ENCODE measurements at places on chromosomes 3 and 15.

GRCh38 chr15:63833021-63833696 is 589 bp downstream of the HERC1 start:
- no peak for DNase-seq

DNA sequence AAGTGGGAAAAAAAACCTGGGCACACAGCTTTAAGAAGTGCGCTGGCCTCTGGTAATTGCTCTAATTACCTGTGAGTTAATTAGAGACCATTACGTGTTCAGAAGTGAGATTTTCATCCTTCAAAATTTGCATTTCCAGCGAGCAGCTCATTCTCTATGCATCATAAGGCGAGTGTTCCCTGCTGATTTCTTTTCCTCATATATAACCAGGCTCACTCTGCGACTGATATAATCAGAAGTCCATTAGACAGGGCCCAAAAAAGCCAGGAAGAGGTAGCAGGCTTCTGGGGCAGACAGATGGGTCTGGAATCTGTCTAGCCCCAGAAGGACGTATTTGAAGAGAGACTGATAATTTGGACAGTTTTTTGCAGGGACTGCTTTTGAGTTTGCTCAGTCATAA is 158.7 kb downstream of the MTHFS start:
- DNase-seq = no peak

DNA sequence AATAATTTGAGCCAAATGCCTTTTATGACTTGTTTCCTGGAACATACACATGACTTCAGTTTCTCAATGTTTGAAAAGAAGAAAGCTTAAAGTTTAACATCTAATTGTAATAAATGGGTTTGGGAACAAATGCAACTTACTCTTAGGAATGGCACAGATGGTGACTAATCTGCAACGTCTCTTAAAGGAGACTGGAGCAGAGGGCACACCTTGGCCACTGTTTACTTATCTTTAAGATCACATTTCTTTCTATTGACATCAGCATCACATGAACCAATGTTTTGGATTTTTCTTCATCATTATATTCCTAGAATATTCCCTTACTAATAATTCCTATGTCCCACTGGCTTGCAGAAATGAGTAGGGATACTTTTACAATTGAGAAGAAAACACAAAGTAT is 229.5 kb downstream of the CHL1 start:
- no peak for DNase-seq

DNA sequence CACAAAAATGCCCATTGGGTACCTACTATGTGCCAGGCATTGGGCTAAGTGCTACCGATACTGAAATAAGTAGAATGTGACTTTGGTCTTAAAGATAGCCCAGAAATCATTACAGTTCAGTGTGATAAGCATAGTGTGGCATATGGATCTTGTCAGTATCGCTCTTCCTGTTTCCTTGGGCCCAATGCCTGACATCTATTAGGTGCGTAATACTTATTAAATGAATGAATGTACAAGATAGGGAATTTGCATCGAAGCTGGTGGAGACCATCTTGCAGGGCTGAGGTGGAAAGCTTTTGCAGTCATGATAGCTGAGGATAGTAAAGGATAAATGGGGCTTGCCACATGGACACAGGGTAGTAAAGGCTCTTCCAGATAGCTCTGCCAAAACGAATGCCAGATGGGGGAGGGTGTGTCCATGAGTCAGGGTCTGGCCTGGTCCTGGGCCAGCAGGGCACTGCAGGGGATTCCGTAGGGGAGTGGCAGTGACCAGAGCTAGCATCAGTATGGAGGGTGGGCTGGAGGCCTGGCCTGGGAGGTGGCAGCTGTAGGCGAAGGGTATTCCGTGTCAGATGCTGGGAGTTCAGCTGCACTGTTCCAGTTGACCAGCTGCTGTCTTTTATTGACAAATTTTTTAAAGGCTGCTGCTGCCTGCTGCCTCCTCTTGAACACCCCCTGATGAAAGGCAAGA is 23.5 kb downstream of the TSEN2 start:
- no peak for DNase-seq

- no peak for DNase-seq
Observed at GRCh38 chr15:58374147-58374546, 57.6 kb upstream of the LIPC start.

DNA sequence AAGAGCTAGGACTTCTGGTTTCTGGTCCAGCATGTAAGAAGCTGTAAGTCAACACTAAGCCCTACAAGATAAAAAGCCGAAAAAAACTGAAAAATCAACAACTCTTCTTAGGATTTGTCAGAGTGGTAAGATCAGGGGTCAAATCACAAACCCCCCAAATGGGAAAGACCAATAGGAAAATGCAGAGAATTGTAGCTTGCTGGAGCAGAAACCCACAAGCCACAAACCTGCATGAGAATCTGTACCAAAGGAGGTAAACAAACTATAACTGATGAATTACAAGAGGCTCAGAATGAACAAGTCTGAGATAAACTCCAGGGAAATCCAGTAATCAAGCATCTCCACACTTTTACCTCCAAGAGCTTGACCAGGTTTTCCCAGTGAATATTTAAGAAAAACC is 36.0 kb downstream of the RFX7 start:
- DNase-seq = no peak

GRCh38 chr15:69697916-69698315 is 245.3 kb downstream of the RPLP1 start:
- no peak for DNase-seq

DNA sequence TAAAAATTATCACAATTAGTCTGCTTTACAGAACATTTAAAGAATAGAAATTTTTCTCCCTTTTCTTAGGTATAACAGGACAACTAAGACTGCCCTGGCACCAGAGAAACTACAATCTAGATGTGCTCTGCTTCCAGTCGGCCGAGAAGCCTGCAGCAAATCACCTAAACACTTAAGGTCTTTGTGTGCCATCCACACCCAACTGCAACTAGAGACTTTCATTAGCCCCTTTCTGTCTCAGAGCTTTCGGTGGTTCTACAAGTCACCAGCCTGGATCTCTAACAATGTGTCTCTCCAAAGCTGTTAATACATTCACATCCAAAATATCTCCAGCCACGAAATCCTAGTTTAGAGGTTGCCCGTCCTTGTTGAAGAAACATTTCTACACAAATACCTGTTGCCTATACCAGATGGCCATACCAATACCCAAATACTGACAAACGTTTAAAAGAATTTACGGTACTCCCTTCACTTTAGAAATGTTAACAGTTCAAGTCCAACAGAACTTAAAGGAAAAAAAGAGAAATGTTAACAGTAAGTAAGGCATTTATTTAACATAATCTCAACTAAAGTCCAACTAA is 6.7 kb downstream of the PRC1 start:
- DNase-seq = no peak

GRCh38 chr3:11989383-11990038 is 14.7 kb upstream of the SYN2 start:
- no peak for DNase-seq

DNA sequence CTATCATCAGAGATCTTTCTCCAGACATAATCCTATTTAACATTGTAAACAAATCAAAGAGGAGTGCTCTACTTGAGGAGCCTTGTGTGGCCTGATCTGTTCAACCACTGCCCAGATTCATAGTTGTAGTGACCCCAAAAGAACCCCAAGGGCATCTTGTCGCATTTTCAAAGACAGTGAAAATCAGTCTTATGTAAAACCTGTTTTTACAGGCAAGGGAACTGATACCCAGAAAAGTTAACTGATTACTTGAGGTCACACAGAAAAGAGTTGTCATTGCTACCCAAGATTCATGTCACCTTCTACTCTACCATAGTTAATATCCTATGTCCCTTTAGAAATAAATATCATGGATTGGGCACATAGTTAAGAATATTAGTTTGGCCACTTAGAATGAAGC is 40.5 kb upstream of the ARPP21 start:
- DNase-seq = no peak

GRCh38 chr15:42891569-42891968 is 29.0 kb downstream of the TTBK2 start:
- DNase-seq = no peak

DNA sequence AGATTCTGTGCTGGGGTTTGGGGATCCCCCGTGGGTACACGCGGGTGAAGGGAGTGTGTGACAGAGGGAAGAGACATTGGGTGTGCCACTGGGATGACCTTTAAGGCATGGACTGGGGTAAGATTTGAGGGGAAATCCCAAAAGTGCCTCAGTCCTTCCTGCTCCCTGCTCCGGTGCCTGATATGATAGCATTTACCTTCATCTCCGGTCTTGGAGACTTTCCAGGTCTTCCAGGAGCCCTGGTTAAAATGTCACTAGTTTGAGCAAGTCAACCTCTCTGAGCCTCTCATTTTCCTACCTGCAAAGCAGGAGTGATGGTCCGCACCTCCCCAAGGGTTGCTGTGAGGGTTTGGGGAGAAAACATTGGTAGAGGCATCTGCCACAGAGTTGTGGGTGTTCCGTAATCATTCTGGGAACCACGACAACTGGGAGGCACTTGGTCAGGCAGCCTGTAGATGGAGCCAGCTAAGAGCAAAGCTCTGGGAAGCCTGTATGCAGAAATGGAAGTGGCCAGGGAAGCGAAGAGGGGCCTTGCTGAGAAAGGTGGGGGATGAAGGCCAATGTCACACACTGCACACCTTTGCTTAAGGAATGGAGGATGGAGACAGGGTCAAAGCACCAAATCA is 33.9 kb upstream of the KIF23 start:
- no peak for DNase-seq

DNA sequence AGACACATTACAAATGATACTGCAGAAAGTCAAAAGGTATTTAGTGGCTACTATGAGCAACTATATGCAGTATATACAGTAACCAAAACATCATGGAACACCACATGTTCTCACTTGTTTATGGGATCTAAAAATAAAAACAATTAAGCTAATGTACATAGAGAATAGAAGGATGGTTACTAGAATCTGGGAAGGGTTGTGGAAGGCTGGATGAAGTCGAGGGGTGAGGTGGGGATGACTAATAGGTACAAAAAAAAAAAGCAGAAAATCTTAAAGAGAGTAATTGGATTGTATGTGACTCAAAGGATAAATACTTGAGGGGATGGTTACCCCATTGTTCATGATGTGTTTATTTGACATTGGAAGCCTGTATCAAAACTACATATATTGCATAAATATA is 848.8 kb upstream of the GBE1 start:
- no peak for DNase-seq

- no peak for DNase-seq
Observed at GRCh38 chr3:31253782-31254181, 278.9 kb upstream of the STT3B start.

- DNase-seq = no peak
Observed at GRCh38 chr3:44529927-44530326, 25.1 kb upstream of the ZKSCAN7 start.

GRCh38 chr15:40058476-40059140 is 19.6 kb upstream of the SRP14 start:
- DNase-seq = no peak

GRCh38 chr3:107674371-107674770 is 151.6 kb downstream of the BBX start:
- no peak for DNase-seq

GRCh38 chr3:58667704-58668103 is 1.1 kb upstream of the FAM3D start:
- no peak for DNase-seq

DNA sequence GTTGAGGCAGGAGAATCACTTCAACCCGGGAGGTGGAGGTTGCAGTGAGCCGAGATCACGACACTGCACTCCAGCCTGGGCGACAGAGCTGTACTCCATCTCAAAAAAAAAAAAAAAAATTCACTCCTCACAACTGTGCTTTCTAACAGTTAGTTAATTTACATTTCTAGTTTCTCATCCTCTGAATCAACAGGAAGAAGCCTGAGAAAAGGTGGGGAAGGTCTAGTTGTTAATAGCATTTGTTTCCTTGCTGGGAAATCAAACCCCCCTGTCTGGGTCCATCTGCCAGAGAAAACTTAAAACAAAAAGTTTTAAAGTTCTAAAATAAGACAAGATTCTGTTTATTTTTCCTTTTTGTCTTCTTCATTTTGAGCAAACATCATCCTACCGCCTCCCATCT is 62.3 kb downstream of the TMEM39A start:
- no peak for DNase-seq

DNA sequence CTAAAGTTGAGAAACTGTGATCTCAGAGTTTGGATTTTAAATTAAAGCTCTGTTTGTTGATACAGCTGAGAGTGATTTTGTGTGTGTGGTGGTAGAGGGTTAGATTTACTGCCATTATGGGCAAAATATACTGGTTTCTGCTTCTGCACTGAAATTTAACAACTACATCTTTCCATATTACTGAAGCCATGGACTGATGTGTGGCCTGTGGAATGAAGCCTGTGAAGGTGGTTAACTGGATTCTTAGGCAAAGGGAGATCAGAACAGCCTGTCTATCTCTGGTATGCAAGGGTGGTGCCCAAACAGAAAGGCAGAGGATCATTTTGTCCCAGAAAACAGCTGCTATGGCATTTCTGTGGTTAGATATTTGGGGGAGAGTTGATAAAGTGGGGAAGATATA is 297.3 kb upstream of the THBS1 start:
- no peak for DNase-seq

- DNase-seq = no peak
Observed at GRCh38 chr15:77538027-77538451, 94.7 kb downstream of the LINGO1 start.

DNA sequence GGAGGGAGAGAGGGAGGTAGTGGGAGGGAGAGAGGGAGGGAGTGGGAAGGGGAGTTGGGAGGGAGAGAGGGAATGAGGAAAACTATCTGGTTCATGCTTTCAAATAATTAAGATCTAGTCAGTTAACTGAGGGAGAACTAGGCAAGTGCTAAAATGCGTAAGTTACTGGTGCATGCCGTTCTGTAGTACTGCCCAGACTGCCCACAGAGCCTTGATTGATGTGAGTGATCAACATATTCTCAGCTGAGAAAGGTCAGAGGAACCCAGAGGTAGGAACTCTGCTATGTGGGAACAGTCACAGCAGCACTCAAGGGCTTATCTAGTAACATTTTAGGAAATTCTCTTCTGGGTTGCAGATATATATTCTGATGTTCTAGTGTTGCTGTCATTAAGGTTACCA is 149.8 kb upstream of the ROBO1 start:
- no peak for DNase-seq

DNA sequence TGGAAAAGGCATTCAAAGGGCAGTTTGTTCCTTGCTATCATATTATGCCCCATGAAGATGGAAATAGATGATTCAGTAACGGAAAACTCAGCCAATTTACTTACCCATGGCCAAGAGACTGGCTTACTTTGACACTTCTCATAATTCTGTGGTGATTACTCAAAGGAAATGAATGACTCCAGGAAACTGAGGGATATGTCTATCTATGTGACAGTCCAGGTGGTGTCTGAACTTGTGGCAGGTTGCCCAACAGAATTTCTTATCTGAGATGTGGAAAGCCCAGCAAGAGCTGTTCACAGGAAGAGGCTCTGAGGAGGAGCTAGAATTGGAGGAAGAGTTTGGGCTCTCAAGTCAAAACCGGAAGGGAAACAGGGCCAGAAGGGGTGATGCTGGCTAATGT is 91.2 kb downstream of the KCNAB1 start:
- no peak for DNase-seq

- no peak for DNase-seq
Observed at GRCh38 chr3:18135060-18135814, 289.9 kb downstream of the SATB1 start.

GRCh38 chr3:111538681-111539083 is 3.3 kb upstream of the CD96 start:
- no peak for DNase-seq
